Left ventricle myocardium inferior (tissue), 1 donor: ENCODE measurements at places on chromosomes 3 and 15. TPM values are rescaled to one million over a fixed set of nuclear protein-coding genes. Genes with fewer than 3 reads are reported as not detected.
A peak's percentile ranks its signal among the peaks of the same experiment; 100 is the strongest.

DNA sequence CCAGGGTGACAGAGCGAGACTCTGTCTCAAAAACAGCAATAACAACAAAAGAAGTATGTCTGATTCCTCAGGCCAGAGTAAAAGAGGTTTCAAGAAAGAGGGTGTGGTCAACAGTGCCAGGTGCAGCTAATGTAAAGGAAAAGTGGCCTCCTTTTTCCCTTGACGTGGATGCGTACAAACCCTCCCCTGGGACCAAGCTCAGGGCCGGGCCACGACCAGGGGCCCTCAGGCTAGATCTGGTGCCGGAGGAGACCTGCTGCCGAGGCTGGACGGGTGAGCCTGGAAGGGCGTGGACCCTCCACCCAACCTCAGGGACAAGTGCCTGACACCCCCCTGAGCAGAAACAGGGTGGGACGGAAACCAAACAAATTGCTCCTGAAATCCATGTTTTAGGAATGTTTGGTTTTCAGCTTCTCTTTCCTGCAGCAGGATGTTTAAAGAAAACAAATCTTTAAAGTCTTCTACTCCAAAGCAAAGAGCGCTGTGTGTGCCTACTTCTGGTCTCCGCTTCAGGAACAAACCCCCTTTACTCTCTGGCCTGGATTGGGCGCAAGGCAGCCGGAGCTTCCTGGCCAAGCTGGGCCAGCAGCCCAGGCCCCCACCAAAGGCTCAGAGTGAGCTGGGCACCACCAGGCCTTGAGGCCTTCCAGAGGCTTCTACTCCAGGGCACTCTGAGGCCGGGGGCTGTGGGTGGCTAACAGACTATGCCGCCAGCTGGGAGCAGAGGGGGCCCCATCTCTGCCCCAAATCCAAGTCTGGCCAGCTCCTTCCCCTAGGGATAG lies 21.4 kb downstream of the ZDHHC19 start:
- DNase-seq = no peak

DNA sequence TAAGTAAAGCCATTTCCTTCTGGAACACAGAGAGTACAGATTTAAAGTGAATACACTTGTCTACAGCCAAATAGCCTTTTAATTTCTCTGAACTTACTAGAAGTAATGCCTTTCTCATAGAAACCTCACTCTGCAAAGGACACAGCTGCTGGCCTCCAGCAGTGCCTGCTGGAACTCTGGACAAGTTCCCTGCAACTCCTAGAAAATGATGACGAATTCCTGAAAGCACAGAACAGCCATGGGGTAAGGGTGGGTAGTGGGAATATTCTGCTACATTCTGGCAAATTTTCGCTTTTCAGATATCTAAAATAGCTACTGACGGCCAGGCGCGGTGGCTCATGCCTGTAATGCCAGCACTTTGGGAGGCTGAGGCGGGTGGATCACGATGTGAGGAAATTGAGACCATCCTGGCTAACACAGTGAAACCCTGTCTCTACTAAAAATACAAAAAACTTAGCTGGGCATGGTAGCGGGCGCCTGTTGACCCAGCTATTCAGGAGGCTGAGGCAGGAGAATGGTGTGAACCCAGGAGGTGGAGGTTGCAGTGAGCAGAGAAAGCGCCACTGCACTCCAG lies 34.4 kb downstream of the RYK start:
- DNase-seq = no peak

DNA sequence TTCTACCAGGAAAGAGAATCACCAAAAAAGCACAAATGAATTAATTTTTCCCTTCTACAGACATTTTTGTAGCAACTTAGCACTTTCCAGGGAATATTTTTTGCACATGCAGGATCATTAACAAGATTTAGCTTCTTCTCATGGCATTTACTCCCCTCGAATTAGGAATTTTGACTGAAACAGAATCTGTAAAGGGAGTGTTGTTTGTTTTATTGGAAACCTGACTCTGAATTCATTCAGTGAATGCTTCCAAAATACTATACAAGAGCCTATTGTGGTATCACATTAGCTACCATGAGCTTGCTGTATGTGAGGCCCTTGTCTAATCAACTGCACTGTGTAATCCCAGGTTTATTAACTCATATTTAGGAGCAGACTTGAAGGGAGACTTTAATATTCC lies 130.4 kb upstream of the ATP10A start:
- DNase-seq = no peak

The ECE2 gene
- total RNA-seq = not detected

GRCh38 chr3:186067360-186068242 lies 41.3 kb downstream of the ETV5 start:
- no peak for DNase-seq

DNA sequence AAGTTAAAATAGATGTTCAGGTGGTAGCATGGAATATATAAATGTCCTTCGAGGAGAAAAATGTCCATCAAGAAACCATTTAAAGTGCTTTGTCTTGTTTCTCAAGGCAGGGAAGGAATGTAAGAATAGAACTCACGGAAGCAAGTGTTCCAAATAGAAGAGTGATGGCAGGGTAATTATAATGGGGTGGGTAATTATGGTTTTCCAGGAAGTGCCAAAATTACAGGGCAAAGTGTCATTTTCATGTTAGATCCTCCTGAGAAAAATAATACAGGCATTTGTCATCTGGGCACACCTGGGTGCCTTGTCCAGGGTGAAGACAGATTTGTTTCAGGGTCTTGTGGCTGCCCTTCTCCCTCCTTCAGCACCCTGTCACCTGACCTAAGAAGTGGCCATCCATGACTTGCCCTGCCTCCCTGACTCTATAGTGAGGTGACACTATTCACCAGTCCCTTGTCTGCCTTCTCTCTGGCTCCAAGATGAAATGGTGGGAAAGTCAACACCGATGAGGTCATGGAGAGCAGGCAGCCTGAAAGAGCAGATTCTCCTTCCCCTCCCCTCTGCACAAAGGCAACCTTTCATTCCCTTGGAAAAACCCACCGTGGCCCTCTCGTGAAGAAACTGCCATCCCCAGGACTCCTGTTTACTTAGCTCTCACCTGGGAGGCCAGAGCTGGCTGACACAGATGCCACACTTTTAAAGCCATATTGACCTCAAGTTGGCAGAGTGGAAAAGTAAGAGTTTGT lies 45.1 kb upstream of the AMOTL2 start:
- DNase-seq = no peak

- no peak for DNase-seq
Observed at GRCh38 chr3:72961752-72962151, 34.9 kb upstream of the PPP4R2 start.

The LMAN1L gene
- 8.1 TPM for total RNA-seq

DNA sequence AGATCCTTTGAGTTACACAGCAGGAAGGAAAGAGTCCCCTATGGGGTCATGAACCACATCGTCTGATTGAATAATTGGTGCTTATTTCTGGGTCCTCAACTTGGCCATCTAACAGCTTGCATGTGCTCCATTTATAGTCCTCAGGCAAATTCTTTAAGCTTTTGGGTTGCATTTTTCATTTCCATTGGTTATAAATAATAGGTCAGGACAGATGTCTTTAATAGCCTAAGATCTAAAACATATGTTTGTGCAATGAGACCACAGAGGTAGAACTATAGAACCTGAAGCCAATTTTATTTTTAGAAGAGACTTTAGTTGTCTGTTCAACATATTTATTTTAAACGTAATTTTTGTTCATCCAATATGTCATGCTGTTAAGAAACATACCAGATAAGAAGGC lies 43.2 kb downstream of the CD200R1L start:
- no peak for DNase-seq

- DNase-seq = peak; percentile 76
Observed at GRCh38 chr15:90902040-90902839, 862 bp upstream of the MAN2A2 start.

DNA sequence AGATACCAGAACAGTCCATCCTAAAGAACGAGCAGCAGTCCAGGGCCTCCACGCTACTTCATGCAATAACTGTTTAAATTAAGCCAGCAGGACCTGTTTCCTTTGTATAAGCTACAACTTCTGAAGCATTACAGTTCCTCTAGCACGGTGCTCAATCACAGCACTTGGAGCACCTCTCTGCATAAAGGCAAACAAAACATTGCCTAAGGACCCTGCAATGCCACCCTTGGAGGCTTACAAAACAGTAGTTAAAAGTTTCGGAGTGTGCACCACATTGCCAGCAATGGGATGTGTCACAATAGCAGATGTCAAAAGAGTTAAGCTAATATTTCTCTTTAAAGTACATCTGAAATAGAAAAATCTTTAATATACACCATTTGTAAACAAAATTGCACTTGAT lies 2.6 kb upstream of the VPS39 start:
- DNase-seq = no peak

DNA sequence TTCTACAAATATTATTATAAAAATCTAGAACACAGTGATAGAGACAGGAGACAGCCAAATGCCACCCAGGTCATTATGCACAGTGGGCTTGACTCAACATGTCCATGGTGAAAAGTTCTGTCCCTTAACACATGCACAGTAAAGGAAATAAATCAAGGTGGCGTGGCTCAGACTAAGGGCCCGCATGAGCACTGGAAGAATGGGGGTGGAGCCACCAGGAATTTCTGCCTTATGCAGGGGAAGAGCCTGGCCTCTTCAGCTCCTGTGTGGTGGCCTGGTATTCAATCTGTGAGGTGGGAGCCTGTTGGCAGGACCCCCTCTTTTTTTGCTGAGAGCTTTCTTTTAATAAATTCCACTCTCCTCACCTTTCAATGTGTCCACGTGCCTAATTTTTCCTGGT lies 17.2 kb upstream of the SPG21 start:
- no peak for DNase-seq

The WDR82 gene
- total RNA-seq = 61.6 TPM

The LRRIQ4 gene
- not detected for total RNA-seq

- no peak for DNase-seq
Observed at GRCh38 chr15:27694506-27695087, 404.5 kb downstream of the OCA2 start.

DNA sequence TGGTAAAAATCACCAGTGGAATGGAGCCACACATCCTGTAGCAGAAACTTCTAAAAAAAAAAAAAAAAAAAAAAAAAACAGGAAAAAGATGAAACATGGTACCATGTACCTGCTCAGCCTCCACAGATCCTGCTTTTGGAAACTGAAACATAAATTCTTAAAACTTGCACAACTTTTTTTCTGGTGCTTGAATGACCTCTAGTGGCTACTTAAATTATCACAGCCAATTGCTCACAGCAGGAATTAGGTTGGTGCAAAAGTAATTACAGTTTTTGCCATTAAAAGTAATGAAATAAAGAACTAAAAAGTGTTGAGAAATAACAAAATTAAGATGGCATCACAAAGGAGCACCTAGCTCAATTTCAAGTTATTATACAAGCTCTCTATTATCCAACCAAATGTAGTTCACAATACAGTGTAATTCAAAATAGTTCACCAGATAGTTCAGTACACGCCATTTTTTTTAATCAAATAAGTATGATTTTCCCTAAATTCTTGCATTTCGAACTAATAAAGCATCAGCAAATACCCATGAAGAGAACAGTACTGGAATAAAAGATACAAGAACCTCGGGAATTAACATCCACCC lies 80.6 kb downstream of the ULK4 start:
- DNase-seq = no peak

DNA sequence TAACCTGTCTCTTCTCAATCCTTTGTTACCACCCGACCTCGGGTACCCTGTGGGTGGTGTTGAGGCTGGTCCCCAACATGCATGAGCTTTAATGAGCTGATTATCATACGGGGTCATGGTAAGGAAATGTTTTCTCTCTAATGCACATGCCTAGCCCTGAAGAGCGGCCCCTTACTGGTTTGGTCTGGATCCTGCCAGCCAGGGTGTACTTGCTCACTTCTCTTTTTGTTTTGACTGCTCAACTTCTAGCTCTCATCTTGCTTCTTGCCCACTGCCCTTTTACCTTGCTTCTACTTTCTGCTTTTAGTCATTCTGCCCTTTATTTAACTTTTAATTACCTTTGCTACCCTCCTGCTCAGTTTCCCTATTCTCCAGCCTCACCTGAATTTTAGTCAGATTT lies 44.3 kb upstream of the ACAD9 start:
- DNase-seq = no peak

- DNase-seq = no peak
Observed at GRCh38 chr3:40850861-40851260, 326.1 kb downstream of the ZNF621 start.

The ACAD9 gene
- 35.9 TPM for total RNA-seq

GRCh38 chr3:125107861-125108567 lies 52.2 kb upstream of the HEG1 start:
- no peak for DNase-seq

The SYNPR gene
- 0.93 TPM for total RNA-seq

GRCh38 chr3:170055209-170055608 lies 17.4 kb downstream of the GPR160 start:
- DNase-seq = no peak

GRCh38 chr3:113271189-113271588 lies 59.8 kb downstream of the BOC start:
- DNase-seq = no peak

GRCh38 chr15:66186049-66186825 lies 67.3 kb downstream of the MEGF11 start:
- no peak for DNase-seq

GRCh38 chr15:83067638-83067962 lies 548 bp upstream of the BTBD1 start:
- no peak for DNase-seq

DNA sequence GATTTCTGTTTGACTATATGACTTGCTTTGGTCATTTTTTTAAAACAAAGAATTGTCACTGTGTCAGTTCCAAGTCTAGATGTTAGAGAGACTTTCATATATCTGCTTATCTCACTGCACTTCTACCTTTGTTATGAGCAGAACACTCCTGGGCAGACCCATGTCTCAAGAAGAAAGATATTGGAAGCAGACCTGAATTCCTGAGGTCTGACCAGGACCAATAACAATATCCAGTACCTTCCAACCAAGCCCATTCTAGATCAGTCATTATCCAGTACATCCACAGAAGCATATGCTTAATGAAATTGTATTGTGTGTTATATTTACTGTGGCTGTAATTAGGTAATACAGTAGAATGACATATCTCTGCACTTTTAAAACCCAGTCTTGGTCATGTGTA lies 811.3 kb upstream of the GBE1 start:
- DNase-seq = no peak

DNA sequence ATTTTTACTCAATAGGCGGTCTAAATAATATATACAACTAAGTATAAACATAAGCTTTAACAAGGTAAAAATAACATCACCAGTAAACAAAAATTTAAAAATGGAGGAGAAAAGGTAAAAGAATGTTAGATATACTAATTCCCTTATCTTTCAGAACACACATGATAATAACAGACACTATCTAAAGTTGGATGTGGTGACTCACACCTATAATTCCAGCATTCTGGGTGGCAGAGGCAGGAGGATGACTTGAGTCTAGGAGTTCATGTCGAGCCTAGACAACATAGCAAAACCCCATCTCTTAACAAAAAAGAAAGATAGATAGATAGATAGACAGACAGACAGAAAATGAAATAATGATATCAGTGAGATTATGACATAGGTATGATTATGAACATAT lies 85.1 kb downstream of the STAG1 start:
- DNase-seq = no peak

GRCh38 chr3:35624698-35625097 lies 14.6 kb upstream of the ARPP21 start:
- DNase-seq = no peak

The ZDHHC19 gene
- not detected for total RNA-seq

DNA sequence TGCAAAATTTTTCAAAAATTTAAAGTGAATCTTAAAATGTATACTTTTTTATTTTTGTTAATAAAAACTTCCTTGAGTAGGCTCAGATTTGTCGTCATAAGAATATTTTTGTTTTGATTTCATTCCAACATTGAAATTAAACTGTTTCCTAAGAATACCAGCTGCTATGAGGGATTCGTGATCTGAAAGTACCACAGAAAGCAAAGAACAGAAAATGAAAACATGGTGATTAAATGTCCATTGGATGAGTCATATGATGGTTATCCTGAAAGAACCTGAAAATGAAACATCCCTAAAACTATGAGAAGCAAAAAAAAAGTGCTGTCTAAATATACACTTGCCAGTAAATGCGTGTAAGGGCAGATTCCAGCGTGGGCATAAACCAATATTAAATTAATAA lies 143.8 kb downstream of the GMNC start:
- no peak for DNase-seq
